Activated T-cell treated with anti-CD3 and anti-CD28 coated beads, Interleukin-2, amount 50 U/mL, for 72 hours (primary cell): ENCODE measurements at places on chromosomes 6 and 20.

- DNase-seq: no peak
Observed at GRCh38 chr6:129981598-129981997, 36.8 kb upstream of the L3MBTL3 start.

DNA sequence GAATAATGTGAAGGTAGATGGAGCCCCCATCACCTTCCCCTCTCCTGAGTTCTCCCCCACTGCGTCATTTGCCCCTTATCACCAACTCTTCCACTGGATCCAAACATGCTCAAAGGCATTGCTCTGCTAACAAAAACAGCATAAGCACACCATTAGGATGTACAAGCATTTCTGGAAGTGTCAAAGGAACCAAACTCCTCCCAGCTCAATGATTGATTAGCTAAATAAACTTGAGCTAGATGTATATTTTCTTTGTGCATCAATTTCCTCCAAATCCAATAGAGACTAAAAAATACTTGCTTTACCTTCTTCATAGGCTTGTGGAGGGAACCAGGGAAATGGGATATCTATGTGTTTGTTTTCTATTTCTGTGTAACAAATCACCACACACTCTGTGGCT is 248.4 kb upstream of the JARID2 start:
- DNase-seq: no peak

DNA sequence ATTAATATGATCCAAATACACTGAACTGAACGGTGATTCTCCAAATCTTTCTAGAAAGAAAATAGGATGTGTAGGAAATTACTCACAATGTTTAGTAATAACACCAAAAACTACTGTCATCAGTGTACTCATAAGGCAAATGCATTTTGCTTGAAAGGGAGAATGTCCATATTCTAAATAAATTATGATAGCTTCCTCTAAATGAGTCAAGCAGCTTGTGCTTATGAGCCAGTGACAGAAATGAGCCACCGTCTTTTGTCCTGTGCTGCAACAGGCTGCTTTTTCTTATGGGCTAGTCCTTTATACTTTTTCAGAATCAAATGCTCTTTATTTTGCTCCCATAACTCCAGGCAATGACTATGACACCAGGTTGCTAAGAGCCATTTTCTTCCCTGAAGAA is 4.5 kb upstream of the ZNF451 start:
- no peak for DNase-seq

- DNase-seq: no peak
Observed at GRCh38 chr20:63058696-63059335, 52.1 kb upstream of the BHLHE23 start.

GRCh38 chr6:37033255-37033654 is 27.8 kb downstream of the FGD2 start:
- DNase-seq: peak; percentile 83
